Stimulated activated effector memory CD8-positive, alpha-beta T cell treated with anti-CD3 and anti-CD28 coated beads, Interleukin-12 subunit alpha, Interleukin-12 subunit beta, amount 100 ng/mL, for 72 hours (primary cell): ENCODE measurements at places on chromosomes 5 and 9.

GRCh38 chr5:65262096-65262495, 219.6 kb downstream of the ADAMTS6 start:
- DNase-seq: no peak

DNA sequence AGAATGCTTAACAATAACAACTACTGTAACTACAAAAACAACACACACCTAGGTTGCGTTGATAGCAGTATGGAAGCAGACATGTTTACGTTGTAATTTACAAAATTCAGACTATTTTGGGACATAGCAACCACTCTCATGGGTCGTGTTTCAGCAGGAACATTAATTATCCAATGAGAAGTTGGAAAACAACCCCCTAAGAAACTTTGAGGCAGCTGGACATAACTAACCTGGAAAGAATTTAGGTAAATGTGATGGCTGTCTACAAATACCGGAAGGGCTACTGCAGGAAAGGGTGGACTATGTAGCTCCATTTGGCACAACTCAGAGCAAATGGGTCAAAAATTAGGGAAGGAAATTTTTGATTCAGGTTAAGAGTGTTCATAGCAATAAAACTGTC, 409.3 kb downstream of the ADGRV1 start:
- DNase-seq: no peak

DNA sequence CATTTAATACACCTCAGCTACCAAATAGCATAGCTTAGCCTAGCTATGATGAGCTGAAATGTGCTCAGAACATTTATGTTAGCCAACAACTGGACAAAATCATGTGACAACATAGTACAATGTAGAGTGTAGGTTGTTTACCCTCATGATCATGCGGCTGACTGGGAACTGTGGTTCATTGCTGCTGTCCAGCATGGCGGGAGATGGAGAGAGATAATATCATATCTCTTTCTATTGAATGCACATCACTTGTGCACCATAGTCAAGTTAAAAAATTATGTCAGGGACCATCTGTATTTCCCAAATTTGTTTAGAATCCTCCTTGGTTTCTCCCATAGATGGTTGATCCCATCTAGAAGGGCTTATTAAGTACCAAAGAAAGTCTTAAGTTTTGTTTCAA, 151.1 kb upstream of the ELL2 start:
- no peak for DNase-seq

DNA sequence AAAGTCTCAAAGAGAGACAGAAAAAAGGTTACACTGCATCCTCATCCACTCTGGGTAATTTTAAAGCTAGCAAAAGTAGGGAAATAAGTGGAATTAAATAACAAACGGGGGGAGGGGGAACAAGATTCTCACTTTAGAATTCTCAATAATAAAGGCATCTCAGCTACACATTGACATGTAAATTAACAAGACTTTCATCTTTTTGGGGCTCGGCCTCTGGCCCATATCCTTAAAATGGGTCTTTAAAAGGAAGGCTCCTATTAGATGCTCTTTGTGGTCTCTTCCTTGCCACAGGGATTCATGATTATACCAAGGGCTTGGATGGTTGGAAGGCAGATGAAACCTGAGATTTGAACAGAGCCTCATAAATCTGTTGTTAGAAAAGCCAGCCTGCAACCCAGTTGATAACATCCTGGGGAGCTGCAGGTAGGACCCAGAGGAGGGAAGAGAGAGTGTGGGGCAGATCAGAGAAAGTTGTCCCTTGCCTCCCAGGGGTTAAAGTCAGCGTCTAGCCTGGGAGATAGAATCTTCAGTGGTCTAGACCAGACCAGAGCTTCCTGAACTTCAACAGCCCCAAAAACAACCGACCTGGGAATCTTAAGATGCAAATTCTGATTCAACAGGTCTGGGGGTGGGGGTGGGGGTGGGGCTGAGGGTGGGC, 135.9 kb downstream of the GCNT1 start:
- no peak for DNase-seq

- no peak for DNase-seq
Measured at GRCh38 chr9:12748016-12748415, 26.8 kb upstream of the LURAP1L start.

- no peak for DNase-seq
Measured at GRCh38 chr9:3894772-3895171, 369.0 kb upstream of the RFX3 start.

DNA sequence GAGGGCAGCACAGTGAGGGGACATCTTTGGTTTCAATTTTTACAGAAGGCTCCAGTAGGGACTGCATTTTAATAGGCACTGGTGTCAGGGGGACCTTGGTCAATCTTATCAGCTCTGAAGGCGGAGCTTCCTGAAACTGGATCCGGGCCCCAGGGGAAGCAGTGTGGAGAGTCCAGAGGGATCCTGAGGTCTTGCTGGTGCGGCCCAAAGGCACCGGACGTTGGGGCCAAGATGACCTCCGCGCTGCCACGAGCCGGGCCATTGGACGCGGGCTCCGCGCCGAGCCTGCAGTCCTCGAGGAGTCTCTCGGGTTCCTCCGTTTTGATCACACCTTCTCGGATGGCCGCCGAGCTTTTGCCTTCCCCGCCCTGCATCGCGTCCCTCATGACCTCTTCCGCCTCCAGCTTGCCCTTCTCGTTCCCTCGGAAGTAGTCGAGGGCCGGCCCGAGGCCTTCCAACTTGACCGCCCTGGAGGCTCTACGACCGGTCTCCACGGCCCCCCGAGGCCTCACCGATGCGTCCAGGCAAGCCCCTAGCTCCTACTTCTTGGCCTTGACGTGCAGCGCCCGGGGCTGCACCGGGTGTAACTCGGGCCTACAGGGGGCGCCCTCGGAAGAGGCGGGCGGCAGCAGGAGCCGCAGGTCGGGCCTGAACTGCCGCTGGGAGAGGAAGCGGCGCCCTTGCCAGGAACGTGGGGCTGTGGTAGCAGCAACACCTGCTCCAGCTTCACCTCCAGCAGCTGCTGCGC, 18.8 kb downstream of the C5orf52 start:
- no peak for DNase-seq

DNA sequence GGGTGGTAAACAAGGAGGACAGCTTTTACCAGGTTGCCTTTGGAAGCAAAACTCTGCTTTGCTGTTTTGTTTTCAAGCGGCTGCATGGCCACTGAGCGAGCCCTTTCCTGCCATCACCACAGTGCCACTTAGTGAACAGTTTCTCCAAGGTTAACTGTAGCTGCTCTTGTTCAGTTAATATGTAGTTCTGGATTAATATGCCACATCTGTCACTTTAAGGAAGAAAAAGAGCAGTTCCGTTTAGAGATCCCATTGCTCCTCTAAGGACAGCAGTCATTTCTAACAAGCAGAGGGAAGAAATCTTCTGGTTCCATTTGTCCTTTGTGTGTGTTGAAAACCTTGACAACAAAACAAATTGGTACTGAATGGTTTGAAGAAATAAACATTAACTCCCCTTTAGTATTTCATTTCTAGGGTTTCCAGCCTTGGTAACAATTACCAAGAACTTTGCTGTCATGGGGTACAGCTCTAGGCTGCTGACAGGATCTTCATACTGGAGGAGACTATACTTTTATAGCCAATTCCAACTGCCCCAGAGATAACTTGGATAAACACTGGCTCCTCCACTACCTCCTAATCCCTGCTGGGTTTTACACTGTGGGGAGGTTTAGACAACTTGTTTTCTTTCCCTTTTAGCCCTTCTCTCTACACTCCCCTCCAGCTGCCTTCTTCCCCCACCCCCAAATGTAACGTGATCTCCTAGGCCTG, 10.3 kb upstream of the ABL1 start:
- DNase-seq: no peak

- DNase-seq: no peak
Measured at GRCh38 chr5:127515693-127516440, 1.6 kb upstream of the PRRC1 start.

DNA sequence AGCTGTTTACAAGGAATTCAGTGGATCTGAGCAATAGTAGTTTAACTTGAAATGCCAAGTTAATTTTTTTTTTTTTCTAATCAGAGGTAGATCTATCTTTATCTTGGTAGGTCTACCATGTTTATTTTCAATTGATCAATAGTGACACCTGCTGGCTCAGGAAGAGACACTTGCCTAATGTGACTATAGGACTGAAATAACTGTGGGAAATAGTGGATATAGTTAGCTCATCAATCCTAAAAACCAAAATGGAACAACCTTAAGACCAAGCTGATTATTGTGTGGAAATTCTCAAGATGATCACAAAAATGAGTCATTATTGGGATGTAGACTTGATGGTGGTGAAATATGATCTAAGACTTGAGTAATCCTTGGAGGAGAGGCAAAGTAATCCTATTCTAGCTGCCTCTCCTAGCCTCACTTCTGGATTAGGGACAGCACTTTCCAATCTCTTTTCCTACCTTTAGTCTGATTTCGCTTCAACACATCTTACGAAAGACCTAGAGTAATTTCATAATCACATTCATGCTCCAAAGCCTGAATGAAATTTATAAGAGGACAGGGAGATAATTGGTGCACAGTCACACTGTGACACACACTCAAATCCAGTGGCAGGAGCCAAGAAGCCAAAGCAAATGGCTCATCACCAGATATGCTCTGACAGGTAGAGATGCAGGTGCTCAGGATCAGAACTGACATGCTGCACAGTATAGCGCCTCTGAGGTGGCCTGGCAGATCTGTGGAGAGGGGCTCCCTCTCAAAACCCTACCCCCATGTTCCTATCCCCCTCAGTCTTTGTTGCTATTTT, 156.3 kb downstream of the HMHB1 start:
- DNase-seq: no peak
